ENCODE measurements at places on chromosomes 6 and 20.
A peak's percentile ranks its signal among the peaks of the same experiment; 100 is the strongest.

- no peak for DNase-seq
Measured at GRCh38 chr20:32411955-32412706, 54.0 kb downstream of the ASXL1 start.

DNA sequence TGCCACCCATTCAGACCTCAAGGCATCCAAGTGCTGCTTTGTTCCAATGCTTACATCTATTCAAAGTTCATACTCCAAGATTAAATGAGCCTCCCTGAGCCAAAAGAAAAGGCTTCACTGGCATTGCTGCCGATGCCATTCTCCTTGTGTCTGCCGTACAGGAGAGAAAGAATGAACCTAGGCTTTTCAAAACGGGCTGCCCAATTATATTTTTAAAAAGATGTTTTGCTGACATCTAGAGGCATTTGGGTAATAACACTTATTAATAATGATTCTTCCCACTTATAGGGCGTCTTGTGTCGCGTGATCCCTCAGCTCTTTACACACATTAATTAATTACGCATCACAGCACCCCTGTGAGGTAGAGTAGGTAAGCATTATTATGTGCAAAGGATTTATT lies 545.6 kb downstream of the PKHD1 start:
- no peak for DNase-seq

GRCh38 chr6:47188588-47189021 lies 121.1 kb downstream of the TNFRSF21 start:
- no peak for DNase-seq

DNA sequence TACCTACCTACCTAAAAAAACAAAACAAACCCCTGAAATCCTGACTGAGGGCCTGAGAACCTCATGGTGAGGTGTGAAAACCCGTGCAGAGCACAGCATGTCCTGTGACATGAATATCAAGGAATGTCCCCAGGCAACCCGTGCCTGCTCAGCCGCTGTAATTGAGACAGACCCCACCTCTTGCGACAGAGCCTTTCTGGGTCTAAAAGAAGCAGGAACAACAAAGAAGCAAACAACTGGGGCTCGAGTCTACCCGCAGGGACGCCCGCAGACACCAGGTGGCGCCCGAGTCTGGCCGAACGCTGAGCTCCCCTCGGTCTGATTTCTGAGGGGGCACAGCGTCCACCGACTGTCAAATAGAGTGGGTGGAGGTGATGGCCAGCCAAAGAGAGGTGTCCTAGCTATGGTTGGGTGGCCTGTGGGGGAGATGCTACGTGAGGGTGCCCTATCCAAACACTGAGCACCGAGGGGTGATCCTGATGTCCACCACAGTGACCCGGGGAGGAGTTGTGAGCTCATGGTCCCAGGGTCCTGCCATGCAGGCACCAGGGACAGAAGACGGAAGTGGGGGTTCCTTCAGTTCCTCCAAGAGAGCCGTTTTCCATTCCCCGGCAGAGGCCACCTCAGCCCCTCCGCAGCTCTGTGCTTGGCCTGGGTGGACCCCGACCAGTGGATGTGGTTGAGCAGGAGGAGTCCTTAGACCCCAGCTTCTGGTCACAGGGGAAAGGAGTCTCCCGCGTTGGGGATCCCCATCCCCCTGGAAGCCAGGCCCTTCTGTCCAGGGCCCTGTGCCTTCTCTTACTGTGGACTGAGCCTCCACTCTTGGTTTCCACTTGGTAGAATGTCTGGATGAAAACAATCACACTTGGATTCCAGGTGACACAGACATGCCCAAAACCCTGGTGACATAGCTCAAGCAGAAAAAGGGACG lies 268.2 kb downstream of the CDC5L start:
- DNase-seq: peak; percentile 9

- DNase-seq: no peak
Measured at GRCh38 chr20:31674895-31675827, 37.4 kb downstream of the COX4I2 start.

DNA sequence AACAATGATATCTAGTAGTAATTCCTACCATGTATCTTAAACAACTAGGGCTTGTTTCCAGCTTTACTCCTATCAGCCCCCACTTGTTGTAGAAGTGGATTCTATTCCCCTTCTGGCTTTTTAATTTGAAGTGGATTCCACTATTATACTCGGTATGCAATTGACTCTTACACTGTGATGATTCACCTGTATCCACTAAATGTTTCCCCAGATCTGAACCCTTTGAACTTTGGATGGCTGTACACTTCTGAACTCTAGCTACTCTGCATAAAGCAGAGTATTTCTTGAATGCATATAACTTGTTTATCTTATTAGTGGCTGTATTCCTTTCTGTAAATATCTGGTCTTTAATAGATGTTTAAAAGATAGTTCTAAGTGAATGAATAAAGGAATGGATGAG lies 538.4 kb upstream of the NRSN1 start:
- DNase-seq: no peak

DNA sequence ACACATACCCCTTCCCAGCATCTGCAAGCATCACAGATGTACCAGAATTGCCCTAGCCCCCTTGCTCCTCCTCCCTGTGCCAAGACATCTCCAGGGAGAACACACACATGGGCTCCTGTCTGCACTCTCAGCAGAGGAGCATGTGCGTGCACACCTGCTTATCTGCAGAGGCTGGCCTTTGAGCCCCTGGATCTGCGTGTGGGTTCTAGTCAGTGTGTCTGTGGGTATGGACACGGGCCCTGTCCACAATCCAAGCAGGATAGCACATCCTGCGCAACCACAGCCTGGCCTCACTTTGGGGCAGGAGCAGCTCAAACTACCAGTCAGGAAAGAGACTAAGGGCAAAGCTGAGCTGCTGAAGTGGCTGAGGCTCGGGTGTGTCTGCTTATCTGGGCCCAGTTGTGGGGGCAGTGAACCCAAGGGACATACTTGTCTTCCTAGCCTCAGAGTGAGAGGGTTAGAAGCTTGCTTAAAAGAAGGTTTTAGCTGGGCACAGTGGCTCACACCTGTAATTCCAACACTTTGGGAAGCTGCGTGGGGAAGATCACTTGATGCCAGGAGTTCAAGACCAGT lies 41.0 kb downstream of the HM13 start:
- DNase-seq: no peak

- DNase-seq: no peak
Measured at GRCh38 chr6:39772559-39773273, 19.5 kb upstream of the DAAM2 start.

GRCh38 chr6:9581155-9581554 lies 833.7 kb downstream of the TFAP2A start:
- no peak for DNase-seq

GRCh38 chr6:14488180-14488579 lies 370.6 kb downstream of the CD83 start:
- DNase-seq: no peak

DNA sequence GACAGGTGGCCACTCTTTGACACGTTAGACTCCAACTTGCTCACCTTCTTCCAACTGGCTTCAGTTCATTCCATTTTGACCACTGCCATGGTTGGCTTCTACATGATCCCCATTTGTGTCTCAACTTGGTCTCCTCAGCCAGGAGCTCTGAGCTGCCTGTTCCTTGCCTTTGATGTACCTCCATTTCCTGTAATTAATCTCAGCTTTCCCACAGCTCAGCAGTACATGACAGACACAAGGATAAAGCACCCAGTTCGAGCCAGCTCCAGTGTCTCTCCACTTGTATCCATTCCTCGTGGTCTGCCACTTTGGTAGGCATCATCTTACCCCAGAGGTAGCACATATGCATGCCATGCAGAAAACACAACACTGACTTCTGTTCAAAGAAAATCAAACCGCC lies 161.0 kb downstream of the TSHZ2 start:
- no peak for DNase-seq

DNA sequence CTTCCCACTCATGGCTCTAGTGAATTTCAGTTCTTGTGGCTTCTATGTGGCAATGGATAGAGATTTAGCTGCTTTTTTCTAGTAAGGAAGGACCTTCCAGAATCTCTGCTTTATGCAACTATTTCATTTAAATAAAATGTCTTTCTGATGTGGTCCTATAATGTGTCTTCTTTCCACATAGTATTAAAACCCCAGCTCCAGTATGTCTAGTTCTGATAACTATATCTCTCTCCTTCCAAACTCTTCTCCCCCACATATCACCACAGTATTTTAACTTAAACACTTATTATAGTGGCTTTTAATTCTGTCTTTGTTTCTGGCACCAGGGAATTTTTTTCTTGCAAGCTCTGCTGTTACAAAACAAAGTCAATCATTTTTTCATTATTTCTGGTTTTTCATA lies 40.6 kb upstream of the SUMO4 start:
- no peak for DNase-seq

GRCh38 chr6:3052481-3053230 lies 15.6 kb upstream of the RIPK1 start:
- DNase-seq: no peak

DNA sequence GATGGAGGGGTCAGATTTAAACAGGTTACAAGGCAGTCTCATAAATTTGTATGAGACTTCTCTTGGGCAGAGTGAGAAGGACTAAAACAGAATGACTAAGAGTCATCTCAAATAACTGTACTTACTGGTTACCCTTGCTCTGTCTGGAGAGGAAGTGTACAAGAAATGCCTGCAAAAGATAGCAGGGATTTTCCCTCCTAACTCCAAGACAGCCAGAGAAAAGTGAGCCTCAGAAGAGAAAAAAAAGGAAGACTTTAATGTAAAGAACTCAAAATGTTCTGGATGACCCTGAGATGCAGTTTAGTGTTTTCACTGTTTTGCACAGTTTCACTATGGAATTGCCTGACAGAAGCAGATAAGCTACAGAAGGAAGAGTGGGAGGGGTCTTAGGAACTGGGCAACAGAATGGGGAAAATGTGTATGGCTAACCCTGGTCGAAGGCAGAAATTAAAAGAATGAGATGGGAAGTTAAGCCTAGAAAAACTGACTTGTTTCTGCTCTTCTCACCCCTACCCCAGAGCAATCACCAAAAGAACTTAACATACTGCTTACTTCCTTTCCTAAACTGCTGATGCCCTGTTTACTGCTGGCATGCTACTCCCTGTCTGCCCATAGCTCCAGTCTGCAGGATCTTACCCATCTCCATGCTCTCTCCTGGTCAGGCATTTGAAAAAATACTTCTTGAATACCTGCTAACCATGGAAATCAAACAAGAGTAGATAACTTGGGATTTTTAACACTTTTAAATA lies 98.1 kb upstream of the MARCKS start:
- no peak for DNase-seq

- no peak for DNase-seq
Measured at GRCh38 chr20:36645998-36646397, at the start of gene SLA2. Gene SLA2 (minus strand): TSS chr20:36646196. CDS start chr20:36641335, 4,861 bp downstream.

DNA sequence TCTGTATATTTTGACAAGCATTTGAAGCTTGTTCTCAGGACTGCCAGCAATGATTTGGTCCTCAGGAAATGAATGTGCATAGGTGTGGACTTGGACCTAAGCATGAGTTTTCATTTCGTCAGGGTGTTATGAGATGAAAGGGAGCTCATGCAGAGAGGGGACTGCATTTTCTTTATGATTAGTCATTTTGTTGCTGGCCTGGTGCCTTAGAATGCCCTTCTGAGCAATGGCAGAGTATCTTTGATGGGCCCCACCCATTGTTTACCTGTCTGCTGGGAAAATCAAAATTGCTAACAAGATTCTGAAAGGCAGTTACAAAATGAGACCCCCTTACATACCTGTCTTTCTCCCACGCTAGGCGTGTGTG lies 51.5 kb upstream of the MTHFD1L start:
- DNase-seq: peak; percentile 7

DNA sequence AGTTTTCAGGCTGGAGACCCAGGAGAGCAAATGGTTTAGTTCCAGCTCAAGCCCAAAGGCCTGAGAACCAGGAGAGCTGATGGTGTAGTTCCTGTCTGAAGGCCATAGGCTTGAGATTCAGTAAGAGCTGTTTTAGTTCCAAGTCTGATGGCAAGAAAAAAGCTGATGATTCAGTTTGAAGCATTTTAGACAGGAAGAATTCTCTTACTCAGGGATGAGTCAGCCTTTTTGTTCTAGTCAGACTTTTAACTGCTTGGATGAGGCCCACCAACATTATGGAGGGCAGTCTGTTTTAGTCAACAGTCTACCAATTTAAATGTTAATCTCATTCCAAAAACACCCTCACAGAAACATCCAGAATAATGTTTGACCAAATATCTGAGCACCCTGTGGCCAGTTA lies 2.5 kb downstream of the ZSCAN26 start:
- DNase-seq: peak; percentile 54

GRCh38 chr6:148239215-148239614 lies 103.4 kb upstream of the SASH1 start:
- no peak for DNase-seq

GRCh38 chr6:138972226-138972665 lies 15.8 kb downstream of the REPS1 start:
- DNase-seq: no peak

- DNase-seq: no peak
Measured at GRCh38 chr6:168631564-168631963, 190.6 kb downstream of the SMOC2 start.

GRCh38 chr6:155155787-155156447 lies 107.9 kb upstream of the CLDN20 start:
- no peak for DNase-seq

DNA sequence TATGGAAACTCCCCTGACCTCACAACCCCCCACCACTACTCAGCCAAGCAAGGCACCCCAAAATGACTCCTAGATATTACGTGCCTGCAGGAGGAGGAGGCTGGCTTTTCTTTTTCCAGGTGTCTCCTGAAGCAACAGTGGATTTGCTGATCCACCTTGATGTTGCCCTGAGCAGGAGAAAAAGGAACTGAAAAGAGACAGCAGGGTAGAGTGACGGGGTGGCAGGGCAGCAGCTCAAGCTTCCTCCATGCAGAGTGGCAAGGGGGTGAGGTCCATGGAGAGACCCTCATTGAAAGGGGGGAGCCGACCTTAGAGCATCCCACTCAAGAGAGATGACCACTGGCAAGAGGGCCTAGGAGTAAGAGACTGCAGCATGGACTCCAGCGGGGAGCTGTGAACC lies 112.0 kb upstream of the SIRPA start:
- no peak for DNase-seq

- no peak for DNase-seq
Measured at GRCh38 chr6:35719830-35720733, 16.8 kb upstream of the ARMC12 start.

- DNase-seq: no peak
Measured at GRCh38 chr20:1684872-1685271, 27.3 kb upstream of the SIRPG start.

GRCh38 chr20:47396762-47397476 lies 40.4 kb upstream of the ZMYND8 start:
- no peak for DNase-seq

DNA sequence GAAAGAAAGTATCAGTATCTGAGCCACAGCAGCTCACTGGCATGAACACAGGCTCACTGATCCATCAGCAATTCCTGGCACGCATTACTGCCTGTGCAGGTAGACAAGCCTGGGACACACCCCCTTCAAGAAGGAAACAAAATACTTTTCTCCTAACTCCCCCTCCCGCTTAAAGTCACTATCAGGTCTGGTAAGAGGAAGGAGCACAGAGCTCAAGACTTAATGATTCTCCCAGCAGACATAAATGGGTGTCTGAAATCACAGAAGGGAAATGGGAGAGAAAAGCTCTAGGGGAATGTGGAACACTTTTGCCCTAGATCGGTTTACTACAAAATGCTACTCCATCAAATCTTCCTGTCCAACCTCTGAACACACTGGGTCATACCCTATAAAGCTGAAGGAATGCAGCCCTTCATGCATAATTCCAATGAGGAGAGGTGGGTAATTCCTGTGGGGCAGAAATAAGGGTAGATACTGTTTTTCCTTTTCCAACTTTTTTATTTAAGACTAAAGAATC lies at the start of gene ADGRF1:
TSS of gene ADGRF1 (minus strand) at position 58 of the 517 bp plus-strand sequence. CDS start 13,271 bp downstream, outside the sequence.
- DNase-seq: no peak

GRCh38 chr20:51463998-51464397 lies 78.5 kb downstream of the NFATC2 start:
- no peak for DNase-seq

Data from NCI-H460 (cell line).